ENCODE measurements at places on chromosomes 13 and 19.

DNA sequence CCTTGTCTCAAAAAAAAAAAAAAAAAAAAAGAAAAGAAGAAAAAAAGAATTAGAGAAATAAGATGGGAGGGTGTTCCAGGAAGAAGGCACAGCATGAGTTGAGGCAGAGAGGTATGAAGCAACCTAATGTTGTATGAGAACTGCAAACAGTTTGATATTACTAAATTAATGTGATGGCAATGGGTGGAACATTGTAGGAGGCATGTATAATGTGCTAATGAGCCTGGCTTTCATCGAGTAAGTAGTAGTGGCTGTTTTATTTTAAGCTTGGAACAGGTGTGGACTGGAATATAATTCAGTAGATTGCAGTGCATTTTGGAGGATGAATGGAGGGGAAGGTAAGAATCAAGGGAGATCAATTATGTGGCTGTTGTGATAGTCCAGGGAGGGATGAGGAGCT lies 156.1 kb downstream of the MTUS2 start:
- DNase-seq: no peak

DNA sequence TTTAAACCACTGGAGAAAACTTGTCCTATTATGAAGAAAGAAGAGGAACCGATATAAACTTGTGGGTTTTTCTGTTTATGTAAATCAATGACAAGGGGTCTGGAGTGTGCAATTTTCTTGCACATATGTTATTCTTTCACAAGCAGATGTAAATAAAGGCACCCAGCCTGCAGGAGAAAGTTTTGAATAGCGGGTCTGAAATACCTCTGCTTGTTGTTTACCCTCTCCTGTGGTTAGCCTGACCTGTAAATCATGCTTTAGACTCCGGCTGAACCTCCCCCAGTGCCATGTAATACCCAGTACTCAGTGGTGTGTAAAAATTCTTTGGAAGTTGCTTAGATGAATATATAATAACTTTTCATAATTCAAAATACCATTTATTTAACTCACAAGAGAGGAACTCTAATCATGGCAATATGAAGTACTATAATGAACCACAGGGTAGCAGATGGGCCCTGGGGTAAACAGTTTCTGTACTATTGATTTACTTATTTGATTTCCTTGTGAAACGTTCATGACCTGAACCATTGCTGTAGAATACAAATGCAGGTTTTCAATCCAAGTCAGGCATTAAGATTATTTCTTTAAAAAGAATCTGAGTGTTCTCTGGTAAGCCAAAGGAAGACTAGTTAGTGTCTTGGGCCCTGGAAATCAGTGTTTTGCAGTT lies 245.1 kb downstream of the LMO7 start:
- no peak for DNase-seq

DNA sequence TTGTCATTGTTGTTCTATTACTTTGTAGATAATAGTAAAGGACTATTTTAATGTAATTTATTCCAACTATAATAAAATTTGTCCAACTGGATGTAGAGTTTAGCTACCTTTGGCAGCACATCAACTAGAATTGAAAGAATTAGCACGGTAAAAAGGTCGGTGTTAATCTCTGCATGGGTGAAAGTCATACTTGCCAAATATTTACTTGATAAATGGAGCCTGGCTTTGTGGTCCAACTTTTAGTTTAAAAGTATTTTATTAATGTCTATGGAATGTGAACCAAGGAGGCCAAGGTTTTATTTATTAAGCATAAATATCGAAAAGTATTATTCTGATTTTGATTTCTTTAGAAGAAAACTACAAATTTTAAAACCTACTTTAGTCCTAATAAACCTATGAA lies 1389.0 kb downstream of the PCDH9 start:
- DNase-seq: no peak

GRCh38 chr19:11699931-11700794 lies 38.6 kb downstream of the ZNF823 start:
- DNase-seq: no peak

DNA sequence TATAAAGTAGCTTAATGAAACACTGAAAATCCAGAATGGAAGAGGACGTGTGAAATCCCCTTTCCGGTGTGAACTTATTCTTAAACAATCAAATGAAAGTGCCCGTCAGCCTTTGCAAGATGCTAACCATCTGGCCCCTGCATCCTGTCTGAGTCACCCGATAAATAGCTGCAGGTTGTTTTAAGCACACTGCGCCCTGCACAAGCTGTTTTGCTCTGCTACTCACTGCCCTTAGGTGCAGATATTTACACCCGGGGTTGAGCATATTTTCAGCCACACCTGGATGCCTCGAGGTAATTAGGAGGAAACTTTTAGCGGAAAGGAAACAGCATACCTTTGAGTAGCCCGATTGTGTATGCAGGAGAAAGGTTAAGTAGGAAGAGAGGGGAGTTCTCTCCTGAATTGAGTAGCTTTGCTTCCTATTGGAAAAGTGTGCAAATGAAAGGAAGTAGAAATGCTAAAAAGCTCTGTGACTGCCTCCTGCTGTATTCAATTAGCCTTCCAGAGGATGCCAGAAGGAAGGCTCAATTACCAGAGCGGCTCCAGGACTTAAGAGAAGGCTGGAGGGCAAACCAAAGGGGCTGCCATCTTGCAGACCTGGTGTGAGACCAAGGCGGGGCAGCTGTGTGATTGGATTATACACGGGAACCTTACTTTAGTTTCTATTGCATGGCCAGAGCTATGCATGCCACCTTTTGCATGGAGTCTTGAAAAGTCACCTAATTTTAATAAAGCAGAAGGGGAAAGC lies 42.5 kb downstream of the IRS2 start:
- no peak for DNase-seq

DNA sequence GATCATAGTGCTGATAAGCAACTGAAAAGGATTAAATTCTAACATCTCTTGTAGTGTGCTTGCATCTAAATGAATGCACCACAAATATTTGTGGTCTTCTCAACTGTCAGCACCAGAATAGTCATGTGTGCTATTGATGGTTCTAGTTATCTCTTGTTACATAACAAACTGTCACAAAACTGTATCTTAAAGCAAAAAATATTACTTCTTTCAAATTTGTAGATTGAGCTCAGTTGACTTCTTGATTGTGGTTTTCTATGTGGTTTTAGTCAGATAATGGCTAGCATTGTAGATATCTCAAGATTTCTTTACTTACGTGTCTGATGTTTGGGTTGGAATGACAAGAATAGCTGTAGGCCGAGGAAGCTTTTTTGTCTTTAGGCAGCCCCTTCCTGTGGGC lies 431.3 kb downstream of the SLITRK6 start:
- no peak for DNase-seq

GRCh38 chr13:67258482-67258881 lies 28.3 kb upstream of the PCDH9 start:
- DNase-seq: no peak

- DNase-seq: no peak
Observed at GRCh38 chr19:49767967-49768581, 1.3 kb downstream of the AP2A1 start.

DNA sequence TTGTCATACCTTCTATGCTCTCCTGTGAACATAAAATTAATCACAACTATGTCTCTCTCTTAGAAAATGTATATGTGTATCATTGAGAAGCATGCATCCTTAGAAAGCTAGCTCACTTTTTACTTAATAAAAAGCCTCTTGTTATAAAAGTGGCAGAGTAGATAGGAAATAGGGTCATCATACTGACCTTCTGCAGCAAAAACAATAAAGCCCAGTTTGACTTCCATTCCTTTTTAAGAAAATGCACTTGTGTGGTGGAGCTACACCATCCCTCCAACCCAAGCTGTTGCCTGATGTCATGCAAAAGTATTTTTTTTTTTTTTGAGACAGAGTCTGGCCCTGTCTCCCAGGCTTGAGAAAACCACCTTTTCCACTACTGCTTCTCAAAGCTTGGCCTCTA lies 393.3 kb downstream of the LIG4 start:
- DNase-seq: no peak

GRCh38 chr13:75904012-75904411 lies 267.9 kb downstream of the LMO7 start:
- no peak for DNase-seq

DNA sequence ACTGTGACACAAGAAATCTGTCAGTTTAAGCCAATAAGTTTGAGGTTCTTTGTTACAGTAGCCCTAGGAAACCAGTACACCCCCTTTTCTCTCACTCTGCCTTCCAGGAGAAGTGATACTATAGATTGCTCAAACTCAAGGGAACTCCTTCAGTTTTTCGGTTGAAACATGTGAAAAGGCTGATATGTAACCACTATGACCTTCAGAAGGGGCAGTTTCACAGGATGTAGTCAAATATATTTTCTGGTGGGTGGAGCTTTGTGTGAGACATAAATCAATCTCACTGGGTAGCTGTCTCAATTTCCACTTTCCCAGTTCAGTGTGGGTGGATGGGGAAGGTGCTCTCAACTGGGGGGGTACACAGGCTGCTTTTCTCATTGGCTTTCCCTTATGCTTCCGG lies 41.7 kb downstream of the HTR2A start:
- DNase-seq: no peak
